ENCODE measurements at places on chromosomes 6 and 20. TPM values are rescaled to one million over a fixed set of nuclear protein-coding genes. Genes with fewer than 3 reads are reported as not detected.

- DNase-seq, result no peak
Observed at GRCh38 chr6:166745801-166746668, 119.0 kb upstream of the RPS6KA2 start.

Gene CUL9
- total RNA-seq, result 48.7 TPM

DNA sequence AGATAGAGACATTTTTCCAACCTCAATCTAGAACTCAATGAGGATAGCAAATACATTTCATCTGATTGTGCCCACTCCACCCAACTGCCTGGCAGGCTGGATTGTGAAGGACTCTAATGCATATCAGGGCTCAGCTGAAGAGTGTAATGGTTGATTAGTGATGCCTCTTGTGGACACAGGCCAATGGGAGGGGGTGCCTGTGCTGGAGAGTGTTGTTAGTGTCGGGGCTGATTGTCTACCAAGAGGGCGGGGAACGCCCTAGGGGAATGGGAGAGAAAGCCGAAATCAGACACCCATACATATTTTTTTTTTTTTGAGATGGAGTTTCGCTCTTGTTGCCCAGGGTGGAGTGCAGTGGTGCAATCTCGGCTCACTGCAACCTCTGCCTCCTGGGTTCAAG lies 103.7 kb upstream of the SALL4 start:
- no peak for DNase-seq

DNA sequence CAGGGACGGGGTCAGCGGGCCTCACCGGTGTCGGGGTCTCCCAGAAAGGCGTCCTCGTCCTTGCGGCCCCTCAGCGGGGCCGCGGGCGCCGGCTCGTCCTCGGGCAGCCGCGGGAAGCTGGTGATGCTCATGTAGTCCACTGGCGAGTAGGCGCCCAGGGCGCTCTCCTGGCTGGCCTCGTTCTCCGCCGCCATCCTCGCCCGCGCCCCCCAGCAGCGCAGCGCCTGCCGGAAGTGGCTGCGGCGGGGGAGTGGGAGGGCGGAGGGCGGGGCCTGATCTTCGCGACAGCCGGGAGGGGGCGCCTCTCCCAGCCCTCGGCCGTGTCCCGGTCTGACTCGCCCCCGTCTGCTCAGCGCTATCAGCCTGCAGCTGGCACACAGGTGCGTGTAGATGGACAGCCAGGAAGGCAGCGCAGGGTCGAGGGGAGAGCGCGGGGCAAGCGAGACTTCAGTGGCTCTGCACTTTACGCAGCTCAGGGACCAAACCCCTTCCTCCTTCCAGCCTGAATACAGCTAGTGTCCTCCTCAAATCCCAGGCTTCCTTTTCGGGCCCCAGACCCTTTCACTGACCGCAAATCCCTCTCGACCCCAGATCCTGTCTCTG lies at the start of gene GGT7:
Gene GGT7 (minus strand): TSS at position 235 of the 603 bp plus-strand sequence. CDS start 41 bp downstream, at position 194.
- DNase-seq, result peak; percentile 68

DNA sequence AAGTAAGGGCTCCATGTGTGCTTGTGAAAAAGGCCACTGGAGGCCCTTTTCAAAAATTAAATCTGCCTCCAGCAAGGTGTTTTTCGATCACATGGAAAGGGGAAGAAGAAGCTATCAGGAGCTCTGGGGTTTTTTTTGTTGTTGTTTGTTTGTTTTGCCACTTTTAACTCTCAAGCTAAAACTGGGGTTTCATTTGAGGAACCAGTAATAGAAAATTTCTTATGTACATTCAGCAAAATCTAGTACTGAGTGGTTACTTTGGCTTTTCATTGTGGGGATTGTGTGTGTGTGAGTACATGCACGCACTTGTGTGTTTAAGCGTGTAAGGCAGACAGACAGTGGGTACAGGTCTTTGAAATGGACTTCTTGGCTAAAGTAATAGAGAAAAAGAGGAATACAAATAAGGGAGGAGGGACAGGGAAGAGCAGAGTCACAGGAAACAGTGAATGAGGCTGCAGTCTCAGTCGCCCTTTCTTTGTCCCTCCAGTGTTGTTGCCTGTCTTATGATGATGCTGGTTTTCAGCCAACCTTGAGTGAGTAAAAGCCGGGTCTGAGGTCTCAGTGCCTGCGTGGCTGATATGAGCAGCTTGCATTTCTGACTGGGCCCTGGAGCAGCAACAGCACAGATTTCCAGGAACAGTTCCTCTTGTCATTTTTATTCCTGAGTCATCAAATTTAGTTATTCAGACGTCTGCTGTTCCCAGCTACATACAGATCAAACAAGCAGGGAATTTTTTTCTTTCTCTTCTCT lies 26.2 kb downstream of the SLC16A10 start:
- no peak for DNase-seq

Gene MTFR2
- not detected for total RNA-seq

Gene FOXC1
- 53.7 TPM for total RNA-seq

Gene ARFGEF3
- total RNA-seq, result 5.0 TPM

Gene PI16
- total RNA-seq, result 39.6 TPM

Gene ACTR5
- total RNA-seq, result 14.7 TPM

DNA sequence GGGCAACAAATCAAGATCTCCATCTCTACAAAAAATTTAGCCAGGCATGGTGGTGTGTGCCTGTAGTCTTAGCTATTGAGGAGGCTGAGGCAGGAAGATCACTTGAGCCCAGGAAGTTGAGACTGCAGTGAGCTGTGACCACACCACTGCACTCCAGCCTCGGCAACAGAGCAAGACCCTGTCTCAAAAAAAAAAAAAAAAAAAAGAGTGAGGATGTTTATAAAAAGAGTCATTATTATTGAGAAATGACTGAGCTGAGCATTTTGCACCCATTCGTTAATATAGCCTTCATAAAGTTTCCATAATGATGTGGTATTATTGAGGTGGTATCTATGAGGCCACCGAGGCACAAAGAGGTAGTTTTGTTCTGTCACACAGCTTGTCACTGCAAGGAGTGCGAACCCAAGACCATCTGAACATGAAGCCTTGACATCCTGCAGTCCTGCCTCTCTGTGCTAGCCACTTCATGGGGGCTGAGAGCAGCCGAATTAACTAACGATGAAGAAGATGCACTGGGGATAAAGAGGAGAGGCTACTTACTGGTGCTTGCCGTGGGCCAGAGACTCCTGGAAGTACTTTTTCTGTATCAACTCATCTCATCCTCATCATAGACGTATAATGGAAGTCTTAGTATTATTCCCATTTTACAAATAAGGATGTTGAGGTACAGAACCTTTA lies 175.5 kb downstream of the BCAS1 start:
- DNase-seq, result no peak

DNA sequence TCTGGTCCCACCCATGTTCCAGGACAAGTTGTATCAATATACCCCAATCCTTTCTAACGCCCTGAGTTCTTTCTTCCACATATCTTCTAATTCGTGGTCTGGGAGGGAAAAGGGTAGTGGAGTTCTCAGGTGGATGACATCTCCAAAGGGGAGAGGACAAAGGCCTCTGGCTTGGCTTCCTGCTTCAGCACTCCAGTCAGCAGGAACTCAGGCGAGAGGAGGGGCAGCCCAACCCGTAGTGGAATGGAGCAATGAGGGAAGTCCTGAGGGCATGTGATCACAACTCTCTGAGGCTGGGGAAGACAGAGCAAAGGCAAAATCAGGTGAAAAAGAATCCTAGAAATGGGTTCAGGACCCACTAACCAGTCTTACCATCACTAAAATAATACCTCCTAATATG lies 9.6 kb upstream of the NRM start:
- no peak for DNase-seq

Gene EDN3
- total RNA-seq, result not detected

Gene FARS2
- 24.1 TPM for total RNA-seq

GRCh38 chr20:63158845-63159244 lies 57.1 kb downstream of the YTHDF1 start:
- no peak for DNase-seq

Gene FYN
- total RNA-seq, result 143 TPM

Gene RNF182
- 2.1 TPM for total RNA-seq

Gene TGM3
- not detected for total RNA-seq

Gene CAGE1
- total RNA-seq, result not detected
